ENCODE measurements at places on chromosomes 1 and 21.

- no peak for DNase-seq
Measured at GRCh38 chr1:79652426-79652825, 645.9 kb upstream of the ADGRL4 start.

DNA sequence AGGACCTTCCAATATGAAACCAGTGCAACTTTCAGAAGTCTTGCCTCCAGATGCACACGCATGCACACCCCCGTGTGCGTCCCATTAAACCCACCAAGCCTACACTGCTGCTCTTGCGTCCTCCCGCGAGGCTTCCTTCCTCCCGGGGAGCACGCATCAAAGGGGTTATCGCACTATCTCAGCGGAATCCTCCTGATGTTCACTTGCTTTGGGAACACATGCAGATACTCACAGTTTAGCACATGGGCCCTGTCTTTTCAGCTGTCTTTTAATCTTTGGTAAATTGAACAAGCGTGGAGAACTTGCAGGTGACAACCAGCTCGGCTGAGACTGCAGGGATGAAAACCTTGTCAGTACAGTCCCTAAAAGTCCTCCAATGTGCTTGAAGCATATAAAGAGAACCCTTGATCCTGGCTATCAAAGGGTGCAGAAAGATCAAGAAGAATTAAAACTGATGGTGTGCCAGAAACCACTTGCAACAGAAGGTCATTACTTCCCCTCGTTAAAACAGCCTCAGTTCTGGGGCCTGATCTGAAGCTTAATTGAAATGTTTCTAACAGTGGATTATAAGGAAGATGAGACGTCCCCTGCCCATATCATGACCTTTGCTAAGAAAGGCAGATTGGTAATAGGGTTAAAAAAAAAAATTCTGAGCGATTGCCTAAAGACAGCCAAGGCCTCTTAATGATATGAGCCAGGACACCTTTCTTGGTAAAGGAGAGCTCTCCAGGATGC, 149.4 kb upstream of the LMO4 start:
- DNase-seq = no peak

GRCh38 chr1:204476563-204476962, 18.0 kb downstream of the PIK3C2B start:
- DNase-seq = no peak

DNA sequence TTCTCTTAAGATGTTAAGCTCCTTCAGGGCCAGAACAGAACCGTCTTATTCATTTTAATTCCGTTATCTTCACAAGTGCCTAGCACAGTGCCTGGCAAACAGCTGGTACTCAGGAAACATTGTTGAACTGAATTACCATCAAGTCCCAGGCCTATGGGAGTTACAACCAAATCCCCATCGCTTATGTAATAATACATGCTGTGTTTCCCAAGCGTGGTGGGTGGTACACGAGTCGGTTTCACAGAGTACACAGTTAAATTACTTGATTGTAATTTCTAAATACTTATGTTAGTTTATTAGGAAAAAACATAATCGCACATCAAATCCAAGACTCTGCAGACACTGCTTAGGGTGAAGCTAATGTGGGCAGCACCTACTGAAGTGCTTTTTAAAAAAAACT, 1.0 kb downstream of the ANGEL2 start:
- no peak for DNase-seq

DNA sequence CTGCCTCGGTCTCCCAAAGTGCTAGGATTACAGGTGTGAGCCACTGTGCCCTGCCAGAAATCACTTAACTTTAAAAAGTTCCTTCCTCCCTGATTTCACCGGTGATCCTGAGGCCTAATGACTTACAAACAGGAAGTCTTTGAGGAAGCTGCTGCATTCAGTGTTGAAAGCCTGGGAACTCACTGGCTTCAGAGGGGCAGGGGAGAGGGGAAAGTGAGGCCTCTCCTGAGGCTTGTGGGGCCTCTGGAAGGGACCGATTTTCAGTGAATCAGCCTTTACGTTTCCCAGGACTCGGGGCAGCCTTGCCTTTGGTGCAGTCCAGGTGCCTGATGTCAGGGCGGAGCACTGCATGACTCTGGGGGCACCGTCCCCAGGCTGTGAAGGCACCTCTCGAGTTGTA, 30.1 kb upstream of the ARHGEF10L start:
- no peak for DNase-seq

GRCh38 chr1:55194851-55195250, 20.3 kb downstream of the USP24 start:
- DNase-seq = no peak

- DNase-seq = no peak
Measured at GRCh38 chr1:208449951-208450350, 205.8 kb upstream of the PLXNA2 start.

DNA sequence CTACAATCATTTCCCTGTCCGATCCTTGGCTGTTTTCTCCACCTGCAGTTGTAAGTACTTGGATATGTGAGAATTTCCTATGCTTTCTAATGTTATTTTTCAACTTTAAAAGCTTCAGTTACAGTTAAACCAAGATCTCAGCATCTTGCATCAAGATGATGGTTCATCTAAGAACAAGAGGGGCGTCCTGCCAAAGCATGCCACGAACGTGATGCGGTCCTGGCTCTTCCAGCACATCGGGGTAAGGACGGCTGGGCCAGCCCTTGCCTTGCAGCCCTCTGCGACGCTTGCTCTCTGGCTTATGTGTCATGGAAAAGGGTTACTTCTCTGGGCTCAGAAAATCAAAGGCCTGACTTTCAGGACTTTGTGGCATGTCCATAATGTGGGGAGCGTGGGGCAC, 46.8 kb downstream of the PKNOX1 start:
- no peak for DNase-seq

GRCh38 chr1:81920245-81920740, 119.6 kb downstream of the ADGRL2 start:
- no peak for DNase-seq

GRCh38 chr1:40183055-40183710, 22.0 kb downstream of the RLF start:
- no peak for DNase-seq

- DNase-seq = no peak
Measured at GRCh38 chr1:26693599-26694572, 1.9 kb upstream of the ARID1A start.

DNA sequence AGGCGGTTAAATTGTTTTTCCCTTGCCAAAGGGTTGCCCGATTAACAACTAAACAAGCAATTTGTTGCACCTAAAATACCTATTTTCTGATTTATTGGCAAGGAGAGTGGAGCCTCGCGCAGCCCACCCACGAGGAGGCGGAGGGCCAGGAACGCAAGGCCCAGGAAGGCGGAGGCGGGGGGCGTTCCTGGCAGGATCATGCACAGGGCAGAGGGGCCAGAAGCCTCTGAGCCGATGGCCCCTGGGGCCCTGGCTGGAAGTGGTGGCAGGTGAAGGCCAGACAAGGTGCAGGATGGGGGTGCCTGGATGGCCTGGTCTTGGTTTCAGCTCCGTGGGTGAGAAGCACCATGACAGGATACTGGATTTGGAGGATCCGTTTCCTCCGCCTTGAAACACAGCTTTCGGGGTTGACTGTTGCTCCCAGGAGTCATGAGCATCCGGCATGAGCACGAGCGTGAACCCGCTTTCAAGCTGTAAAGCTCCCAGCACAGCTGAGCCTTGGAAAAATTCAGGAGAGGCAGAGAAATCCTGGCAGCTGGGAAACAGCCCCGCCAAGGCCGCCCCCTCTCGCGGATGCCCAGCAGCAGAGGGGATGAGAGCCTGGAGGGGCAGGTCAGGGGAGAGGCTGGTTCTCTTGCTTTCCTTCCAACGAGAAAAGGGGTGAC, 35.0 kb downstream of the AJAP1 start:
- DNase-seq = no peak

GRCh38 chr21:25539606-25540005, 67.7 kb downstream of the MRPL39 start:
- DNase-seq = no peak

All from esophagus squamous epithelium (tissue), 5 donors.